ENCODE measurements at places on chromosomes 6 and 20.

GRCh38 chr6:145789443-145789842, 25.2 kb downstream of the FBXO30 start:
- no peak for DNase-seq

GRCh38 chr20:62050166-62051120, 15.2 kb downstream of the TAF4 start:
- DNase-seq = no peak

- no peak for DNase-seq
Observed at GRCh38 chr20:7161690-7162089, 394.2 kb downstream of the BMP2 start.

DNA sequence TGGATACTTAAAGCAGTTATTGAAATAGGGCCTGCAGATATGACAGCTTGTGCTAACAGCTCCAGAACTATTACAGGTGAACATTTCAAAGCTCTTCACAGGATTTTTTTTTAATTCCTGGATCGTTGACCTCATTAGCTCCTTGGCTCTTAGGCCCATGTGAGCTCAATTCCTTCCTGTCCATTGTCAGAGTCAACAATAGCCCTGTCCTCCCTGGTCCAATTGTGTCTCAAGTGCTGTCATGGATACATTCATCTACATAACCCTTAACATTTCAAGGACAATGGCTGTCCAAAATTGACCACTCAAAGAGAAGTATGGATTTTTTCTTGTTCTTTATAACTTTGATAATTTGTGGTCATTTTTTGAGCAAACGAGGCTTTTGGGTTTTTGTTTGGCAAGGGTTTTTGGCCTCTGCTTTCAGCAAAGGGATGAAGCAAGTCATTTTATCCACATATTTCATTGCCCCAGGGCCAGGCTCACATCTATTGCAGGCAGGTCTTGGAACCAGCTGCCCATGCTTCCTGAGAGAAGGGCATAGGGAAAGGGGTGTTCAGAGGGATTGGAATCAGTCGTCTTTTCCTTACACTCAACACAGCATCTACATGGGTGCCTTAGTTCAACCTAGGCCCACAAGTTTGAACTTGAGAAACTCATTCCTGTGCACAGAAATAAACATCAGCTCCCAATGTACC, 282.1 kb downstream of the TPBG start:
- no peak for DNase-seq

DNA sequence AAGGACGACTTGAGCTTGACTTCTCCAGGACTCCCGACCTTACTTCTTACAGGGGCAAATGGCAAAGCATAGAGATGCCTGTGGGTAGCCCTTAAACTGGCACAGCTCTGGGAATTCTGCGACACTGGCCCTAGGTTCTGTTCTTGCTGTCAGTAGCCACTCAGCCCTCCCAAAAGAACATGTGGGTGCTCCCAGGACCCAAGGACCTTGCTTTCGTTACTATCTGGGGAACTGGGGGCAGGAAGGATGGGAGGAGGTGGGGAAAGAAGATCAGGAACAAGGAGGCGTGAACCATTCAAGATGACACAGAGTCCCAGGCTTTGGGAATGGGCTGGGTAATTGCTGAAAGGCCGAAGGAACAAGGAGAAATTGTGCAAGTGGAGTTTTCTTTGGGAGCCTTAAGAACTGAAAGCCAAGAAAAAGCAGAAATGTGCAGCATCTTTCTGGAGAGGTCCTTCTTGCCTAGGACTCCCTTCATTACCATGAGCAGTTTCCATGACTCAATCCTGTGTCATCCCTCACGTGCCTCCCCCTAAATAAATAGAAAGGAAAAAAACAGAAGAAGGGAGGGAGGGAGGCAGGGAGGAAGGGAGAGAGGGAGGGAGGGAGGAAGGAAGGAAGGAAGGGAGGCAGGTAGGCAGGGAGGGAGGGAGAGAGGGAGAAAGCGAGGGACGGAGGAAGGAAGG, 284.6 kb upstream of the FOXQ1 start:
- DNase-seq = no peak

DNA sequence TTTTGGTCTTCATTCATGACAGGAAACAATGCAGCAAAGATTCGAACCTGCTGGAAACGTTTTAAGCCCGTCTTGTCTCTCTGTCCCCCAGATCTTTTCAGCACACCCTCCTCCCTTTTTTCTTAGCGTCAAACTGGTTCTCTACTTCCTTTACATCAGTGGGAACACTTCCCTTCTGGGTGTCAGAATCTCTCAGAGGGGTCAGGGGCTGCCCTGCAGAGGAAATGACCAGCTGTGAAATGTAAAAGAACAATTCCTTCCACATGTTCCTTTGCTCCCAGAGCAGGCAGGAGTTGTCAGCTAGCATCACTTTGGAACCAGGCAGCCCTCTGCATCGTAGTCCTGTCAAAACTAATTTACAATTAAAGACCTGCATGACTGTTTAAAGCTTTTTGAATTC, 619.0 kb downstream of the TFAP2A start:
- DNase-seq = no peak

DNA sequence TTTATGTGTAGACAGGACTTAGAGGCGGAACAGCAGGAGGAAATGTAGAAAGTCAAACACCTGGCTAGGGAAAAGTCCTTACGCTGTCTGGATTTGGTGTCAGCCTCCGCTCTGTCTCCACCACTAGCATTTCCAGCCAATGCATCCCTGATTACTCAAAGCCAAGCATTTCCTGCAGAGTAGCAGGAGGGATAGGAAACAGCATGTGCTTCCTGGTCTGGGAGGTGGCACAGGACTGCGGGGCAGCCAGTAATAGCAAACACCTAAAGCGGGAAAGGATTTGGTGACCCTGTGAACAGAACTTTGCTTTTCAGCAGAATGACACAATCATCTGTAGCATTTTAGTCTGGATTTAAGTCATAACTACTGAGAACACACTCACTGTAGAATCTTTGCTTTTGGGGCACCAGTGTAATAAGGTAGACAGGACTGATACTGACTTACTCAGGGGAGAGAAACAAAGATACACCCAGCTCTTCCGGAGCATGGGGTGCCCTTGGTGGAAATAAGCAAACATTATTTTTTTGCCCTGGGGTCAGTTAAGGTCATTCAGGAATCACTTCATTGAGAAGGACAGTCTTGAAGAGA, 133.3 kb upstream of the AHI1 start:
- peak; percentile 33 for DNase-seq

DNA sequence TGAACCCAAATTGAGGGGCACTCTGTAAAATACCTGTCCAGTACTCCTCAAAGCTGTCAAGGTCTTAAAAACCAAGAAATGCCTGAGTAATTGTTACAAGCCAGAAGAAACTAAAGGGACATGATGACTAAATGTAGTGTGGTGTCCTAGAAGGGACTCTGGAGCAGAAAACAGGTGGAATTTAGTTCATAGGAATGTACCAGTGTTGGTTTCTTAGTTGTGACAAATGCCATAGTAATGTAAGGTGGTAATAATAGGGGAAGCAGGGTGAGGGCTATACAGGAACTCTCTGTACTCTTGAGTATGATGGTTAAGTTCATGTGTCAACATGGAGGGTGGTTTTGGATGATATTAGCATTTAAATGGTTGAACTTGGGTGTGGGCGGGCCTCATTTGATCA, 92.3 kb downstream of the CNBD2 start:
- DNase-seq = no peak

- no peak for DNase-seq
Observed at GRCh38 chr20:50783903-50784302, 11.0 kb upstream of the BCAS4 start.

GRCh38 chr20:51533291-51534172, 9.0 kb downstream of the NFATC2 start:
- no peak for DNase-seq

- DNase-seq = no peak
Observed at GRCh38 chr6:28480253-28480932, 35.2 kb downstream of the GPX6 start.

- no peak for DNase-seq
Observed at GRCh38 chr6:133396233-133396983, 155.3 kb downstream of the EYA4 start.

GRCh38 chr6:41743406-41744235, 3.6 kb downstream of the PGC start:
- no peak for DNase-seq

- no peak for DNase-seq
Observed at GRCh38 chr6:33980176-33981175, 165.4 kb downstream of the GRM4 start.

GRCh38 chr6:167091026-167091804, 31.7 kb upstream of the CCR6 start:
- no peak for DNase-seq

DNA sequence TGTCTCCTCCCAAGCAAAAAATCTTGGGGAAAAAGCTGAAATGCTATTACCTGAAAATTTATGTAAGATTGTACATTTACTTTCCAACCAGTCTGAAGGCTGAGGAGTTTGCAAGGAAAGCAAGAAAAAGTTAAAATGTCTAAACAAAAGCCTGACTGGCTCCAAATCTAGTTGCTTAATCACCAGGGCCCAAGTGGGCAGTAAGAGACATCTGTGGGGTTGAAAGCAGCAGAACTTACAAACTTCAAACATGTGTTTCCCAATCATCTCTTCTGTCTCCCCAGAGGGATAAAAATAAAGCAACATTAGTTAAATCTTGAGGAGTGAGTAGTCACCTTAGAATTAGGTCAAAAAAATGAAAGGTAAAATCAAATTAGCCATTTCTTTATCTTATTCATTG, 98.6 kb downstream of the OGFRL1 start:
- DNase-seq = no peak

DNA sequence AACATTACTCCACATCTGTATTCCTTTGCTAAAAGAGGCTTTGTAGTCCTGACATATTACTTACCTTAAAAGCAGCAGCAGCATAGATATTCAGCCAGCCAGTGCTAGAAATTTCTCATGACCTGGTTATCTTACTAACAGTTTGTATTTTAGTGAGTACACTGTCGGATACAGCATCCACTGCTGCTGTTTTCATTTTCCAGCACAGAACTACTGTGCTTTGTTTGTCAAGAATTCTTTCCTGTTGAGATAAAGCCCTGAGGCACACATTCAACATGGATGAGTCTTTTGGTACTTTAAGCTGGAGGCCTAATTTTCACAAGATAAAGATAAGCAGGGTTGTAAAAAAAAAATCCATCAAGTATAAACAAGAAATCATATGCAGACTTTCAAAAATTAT, 311.2 kb upstream of the OPRM1 start:
- DNase-seq = no peak

- no peak for DNase-seq
Observed at GRCh38 chr6:21996425-21997118, 300.3 kb downstream of the PRL start.

GRCh38 chr6:148598724-148599123, 148.1 kb upstream of the UST start:
- DNase-seq = no peak

GRCh38 chr6:80314531-80314930, 208.1 kb downstream of the BCKDHB start:
- DNase-seq = no peak

- DNase-seq = no peak
Observed at GRCh38 chr20:47117371-47117770, 222.7 kb downstream of the EYA2 start.
